ENCODE measurements at places on chromosomes 1 and 21.

- no peak for DNase-seq
Observed at GRCh38 chr1:210696709-210697108, 368.0 kb downstream of the HHAT start.

DNA sequence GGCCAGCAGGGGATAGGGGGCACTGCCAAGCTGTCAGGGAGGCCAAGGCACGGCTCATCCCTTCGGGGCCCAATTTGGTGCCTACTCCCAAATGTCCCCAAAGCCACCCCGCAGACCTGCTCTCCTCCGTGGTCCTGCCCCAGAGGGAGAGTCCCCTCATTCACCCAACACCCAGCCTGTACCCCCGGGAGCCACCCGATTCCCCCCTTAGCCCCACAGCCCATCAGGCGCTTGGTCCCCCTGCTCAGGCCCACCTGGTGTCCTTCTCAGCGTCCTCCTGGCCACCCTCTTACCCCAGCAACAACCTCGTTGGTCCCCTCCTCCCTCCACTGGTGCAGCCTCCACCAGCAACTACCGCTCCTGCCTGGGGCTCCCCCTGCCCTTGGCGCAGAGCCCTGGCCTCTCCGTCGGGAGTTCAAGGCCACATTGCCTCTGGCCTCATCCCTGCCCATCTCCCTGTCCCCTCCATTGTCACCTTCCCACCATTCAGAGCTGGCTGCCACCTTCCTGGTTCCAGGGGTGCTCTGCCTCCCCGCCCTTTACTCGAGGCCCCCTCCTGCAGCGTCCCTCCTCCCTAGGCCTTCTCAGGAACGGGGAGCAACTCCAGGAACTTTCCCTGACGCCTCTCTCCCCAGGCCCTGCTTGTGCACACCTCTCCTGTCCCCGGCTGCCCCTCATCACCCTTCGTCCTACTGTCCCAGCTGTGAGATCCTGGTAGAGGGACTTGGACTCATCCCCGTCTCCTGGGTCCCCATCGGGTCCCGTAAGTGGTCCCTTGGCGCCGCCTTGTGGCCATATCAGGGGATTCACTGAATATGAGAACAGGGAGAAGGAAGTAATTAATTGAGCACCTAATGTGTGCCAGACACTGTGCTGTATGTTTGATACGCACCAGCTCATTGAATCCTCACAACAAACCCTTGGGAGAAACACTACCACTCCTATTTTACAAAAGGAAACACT, 73.9 kb downstream of the RAP1GAP start:
- no peak for DNase-seq

- DNase-seq = no peak
Observed at GRCh38 chr1:198238121-198238520, 81.3 kb downstream of the NEK7 start.

DNA sequence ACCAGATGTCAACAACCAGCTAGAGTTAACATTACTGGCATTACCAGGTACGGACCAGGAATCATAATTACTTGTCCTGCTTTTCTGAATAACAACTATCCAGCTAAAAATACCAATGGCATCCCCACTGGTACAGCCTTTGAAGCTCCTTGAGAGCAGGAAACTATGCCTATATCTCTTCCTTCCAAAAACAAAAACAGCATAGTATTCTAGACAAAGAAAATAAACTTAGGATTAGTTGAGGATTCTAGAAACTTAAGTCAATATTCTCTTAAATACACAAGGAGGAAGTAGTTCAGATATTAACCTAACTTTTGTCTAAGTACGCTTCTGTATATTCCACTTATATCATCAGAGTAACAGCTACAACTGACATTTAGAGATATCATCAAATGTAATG, 3.0 kb downstream of the FUBP1 start:
- no peak for DNase-seq

- DNase-seq = no peak
Observed at GRCh38 chr1:5242850-5243249, 588.4 kb downstream of the AJAP1 start.

DNA sequence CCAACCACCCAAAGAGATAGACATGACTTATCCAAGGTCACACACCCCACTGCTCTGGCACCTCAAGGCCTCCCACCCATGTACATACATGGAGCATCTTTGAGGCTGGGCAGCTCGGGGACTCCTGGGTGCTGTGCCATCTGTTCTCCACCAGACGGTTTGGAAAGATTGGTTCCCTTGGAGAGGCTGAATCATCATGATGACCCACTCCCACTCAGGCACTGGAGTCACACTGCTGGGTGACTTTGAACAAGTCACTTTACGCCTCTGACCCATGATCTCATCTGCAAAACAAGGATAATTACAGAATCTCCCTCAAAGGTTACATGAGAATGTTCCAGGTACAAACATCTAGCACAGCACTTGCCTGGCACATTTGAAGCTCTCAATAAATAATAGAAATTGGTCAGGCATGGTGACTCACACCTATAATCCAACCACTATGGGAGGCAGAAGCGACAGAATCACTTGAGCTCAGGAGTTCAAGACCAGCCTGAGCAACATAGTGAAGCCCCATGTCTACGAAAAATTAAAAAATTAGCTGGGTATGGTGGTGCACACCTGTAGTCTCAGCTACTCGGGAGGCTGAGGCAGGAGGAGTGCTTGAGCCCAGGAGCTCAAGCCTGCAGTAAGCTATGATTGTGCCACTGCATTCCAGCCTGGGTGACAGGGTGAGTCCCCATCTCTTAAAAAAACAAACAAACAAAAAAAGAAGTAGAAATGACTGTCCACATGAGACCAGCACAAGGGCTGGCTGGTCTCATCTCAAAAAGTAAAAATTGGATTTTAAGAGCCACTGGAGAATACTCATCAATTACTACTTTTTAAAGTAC, 74.9 kb downstream of the RRAGC start:
- no peak for DNase-seq

DNA sequence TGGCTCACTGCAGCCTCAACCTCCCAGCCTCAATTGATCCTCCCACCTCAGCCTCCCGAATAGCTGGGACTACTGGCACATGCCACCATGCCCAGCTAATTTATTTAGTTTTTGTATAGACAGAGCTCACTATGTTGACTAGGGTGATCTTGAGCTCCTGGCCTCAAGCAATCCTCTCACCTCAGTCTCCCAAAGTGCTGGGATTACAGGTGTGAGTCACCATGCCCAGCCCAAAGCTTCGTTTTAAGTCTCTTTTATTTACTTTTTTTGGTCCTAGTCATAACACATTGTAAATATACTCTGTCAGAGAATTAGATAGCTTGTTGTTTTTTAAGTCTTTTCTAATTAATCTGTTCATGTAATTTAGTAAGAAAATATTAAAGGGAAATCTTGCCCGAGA, 42.8 kb downstream of the KCNK1 start:
- no peak for DNase-seq

DNA sequence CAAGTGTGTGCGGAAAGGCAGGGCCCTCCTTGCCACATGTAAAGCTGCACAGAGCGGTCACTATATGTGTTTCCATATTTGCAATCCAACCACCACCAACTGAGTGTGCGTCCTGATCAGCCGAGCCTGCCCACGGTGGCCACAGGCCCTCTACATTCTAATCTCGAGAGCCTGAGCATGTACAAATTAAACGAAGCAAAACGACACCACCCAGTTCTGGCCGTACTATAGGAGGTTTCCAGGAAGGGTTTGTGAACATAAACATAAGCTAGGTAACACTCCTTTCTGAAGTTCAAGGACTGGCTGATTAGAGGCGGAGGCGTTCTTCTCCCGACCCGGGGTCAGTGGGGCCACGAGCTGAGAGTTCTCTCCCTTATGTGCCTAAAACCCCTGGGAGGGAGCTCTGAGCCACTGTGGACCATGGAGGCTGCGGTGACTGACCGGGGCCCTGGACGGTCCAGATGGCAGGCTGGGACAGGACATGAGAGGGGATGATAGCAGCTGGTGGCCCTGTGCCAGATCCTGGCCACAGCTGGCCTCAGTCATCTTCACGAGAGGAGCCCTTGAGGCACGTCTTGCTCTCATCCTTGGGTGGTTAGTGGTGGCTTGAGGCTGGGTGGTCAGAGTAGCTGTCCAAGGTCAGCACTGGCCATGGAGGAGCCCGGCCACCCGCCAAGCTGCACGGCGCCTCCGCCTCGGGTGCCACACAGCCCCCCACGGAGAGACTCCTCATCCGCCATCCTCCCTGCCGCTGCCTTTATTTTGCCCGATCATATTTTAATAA, 39.1 kb upstream of the TRAPPC10 start:
- no peak for DNase-seq

Data from activated gamma-delta T cell treated with anti-CD3 and anti-CD28 coated beads, Interleukin-2, amount 50 U/mL, for 16 hours (primary cell).